ENCODE measurements at places on chromosomes 6 and 20. TPM values are rescaled to one million over a fixed set of nuclear protein-coding genes. Genes with fewer than 3 reads are reported as not detected.

Gene ULBP3
- 0.80 TPM for total RNA-seq

Gene SSTR4
- total RNA-seq, result not detected

GRCh38 chr20:10402938-10403608 lies 30.9 kb downstream of the MKKS start:
- no peak for DNase-seq

DNA sequence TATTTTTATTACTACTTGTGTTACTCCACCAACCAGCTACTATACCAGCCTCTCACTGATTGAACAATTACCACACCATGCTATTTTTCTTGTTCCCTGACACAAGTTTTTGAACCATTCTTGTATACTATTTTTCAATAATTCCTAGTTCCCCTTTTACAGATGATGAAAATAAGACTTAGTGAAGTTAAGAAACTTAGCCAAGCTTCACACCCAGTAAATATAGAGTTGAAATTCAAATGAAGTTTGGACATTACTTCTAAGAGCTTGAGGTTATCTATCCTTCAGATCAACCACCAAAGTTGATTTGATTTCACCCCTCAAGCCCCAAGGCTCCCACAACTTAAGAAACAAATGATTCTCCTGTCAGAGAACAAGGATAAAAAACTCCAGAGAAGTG lies 13.1 kb upstream of the BCAS1 start:
- DNase-seq, result no peak

DNA sequence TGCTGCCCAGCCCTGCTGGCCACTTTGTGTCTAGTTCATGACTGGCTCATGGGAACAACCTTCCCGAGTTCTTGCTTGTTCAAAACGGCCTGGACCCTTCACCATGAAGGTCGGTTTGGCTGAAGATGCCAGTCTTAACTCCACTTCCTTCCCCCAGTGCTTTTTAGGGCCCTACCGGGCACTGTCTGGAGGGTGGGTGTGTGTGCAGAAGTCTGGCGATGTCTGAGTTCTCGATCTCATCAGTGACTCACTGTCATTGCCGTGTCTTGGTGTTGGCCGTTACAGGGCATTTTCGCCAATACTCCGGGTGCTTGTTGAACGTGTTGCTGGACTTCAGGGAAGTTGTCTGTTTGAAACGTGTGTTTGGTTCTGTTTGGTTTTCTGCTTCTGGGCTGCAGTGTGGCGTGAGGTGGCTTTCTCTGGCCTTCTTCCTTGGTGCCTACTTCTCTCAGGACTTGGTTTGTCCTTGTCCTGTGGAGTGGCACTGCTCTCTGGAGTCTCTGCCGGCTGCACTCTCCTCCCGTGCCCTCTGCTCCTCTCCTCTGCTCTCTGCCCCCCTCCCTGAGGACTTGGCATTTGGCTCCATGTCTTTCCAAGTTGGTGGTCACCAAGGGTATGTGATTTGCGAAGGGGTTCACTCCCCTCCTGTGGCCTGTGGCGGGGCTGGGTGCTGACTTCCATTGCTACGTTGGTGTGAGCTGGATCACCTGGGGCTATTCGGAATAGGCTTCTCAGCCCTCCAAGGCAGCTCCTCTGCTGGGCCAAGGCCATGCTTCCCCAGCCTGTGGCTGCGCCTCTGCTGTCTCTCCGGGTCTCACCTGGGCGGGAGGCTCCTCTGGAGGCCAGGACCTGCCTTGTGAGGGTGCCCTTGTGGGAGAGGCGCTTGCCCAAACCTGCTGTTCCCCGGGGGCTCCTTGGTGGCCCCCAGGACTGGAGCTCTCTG lies 38.2 kb downstream of the PYGB start:
- DNase-seq, result peak; percentile 69

DNA sequence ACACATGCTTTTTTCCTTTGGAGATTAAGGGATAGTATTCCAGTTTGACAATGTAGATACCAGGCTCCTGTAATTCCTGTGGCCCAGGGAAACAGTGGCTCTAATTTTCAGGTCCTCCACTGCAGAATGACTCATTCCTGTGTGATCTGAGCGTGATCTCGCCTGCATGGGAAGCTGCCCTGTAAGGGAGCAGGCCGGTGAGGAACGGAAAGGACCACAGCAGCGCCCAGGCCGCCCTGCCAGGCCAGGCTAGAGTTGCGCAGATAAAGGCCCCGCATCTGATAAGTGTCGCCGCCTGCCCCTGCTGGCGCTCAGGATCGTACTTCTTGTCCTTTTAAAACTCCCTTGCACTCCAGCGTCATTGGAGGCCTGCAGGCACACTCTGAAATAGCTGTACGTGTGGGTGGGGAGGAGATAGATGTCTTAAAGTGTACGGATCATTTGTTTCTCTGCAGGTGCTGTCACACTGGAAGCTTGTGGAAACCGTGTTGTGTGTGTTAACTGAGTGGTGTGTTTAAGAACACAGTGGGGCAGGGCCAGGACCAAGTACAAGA lies 60.7 kb downstream of the SYNJ2 start:
- no peak for DNase-seq

Measured in spleen (tissue), 13 donors.